ENCODE measurements at places on chromosomes 6 and 20.

- DNase-seq = no peak
Measured at GRCh38 chr6:43213431-43213830, 15.8 kb downstream of the DNPH1 start.

DNA sequence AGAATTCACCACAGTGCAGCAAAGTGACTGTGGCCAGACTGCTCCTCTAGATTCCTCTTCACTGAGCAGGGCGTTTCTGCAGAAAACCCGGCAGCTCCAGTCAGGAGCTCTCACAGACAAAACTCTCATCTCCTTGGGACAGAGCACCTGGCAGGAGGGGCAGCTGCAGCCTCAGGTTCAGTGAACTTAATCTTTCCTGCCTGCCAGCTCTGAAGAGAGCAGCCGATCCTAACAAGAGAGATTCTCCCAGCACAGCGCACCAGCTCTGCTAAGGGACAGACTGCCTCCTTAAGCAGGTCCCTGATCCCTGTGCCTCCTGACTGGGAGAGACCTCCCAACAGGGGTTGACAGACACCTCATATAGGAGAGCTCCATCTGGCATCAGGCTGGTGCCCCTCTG is 1065.5 kb downstream of the GRIK2 start:
- no peak for DNase-seq

DNA sequence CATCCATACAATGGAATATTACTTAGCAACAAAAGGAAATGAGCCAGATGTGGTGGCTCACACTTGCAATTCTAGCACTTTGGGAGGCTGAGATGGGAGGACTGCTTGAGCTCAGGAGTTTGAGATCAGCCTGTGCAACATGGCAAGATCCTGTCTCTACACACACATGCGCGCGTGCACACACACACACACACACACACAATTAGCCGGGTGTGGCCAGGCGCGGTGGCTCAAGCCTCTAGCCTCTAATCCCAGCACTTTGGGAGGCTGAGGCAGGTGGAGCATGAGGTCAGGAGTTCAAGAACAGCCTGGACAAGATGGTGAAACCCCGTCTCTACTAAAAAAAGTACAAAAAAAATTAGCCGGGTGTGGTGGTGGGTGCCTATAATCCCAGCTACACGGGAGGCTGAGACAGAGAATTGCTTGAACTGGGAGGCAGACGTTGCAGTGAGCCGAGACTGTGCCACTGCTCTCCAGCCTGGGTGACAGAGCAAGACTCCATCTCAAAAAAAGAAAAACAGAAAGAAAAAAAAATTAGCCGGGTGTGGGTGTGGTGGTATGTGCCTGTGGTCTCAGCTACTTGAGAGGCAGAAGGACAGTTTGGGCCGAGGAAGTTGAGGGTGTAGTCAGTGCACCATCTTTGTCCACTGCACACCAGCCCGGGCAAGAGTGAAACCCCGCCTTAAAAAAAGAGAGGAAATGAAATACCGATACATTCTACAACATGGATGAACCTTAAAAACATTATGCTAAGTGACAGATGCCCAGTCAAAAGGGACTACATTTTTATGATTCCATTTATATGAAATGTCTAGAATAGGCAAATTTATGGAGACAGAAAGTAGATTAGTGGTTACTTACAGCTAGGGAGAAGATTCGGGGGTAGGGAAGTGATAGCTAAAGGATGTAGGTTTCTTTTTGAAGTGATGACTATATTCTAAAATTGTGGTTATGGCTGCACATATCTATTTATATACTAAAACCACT is 52.5 kb downstream of the RBL1 start:
- DNase-seq = no peak

GRCh38 chr6:105797286-105797979 is 288.7 kb upstream of the PRDM1 start:
- no peak for DNase-seq

GRCh38 chr6:152696522-152696921 is 1.2 kb upstream of the MYCT1 start:
- no peak for DNase-seq

- no peak for DNase-seq
Measured at GRCh38 chr6:170405311-170405975, 98.9 kb downstream of the FAM120B start.

- no peak for DNase-seq
Measured at GRCh38 chr20:61170496-61171320, 81.4 kb upstream of the CDH4 start.

DNA sequence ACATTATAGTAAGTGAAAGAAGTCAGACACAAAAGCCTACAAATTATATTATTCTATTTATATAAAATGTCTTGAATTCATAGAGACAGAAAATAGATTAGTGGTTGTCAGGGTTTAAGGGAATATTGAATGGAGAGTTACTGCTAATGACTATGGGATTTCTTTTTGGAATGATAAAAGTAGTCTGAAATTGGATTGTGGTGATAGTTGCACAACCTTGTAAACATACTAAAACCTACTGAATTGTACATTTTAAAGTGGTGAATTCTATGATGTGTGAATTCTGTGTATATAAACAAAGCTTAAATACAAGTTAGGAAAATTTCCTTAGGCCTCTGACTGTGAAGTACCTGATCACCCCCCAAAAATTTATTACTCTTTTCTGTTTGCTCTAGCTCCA is 343.1 kb downstream of the TFAP2B start:
- DNase-seq = no peak

GRCh38 chr20:32168184-32168910 is 39.2 kb downstream of the PLAGL2 start:
- DNase-seq = no peak

DNA sequence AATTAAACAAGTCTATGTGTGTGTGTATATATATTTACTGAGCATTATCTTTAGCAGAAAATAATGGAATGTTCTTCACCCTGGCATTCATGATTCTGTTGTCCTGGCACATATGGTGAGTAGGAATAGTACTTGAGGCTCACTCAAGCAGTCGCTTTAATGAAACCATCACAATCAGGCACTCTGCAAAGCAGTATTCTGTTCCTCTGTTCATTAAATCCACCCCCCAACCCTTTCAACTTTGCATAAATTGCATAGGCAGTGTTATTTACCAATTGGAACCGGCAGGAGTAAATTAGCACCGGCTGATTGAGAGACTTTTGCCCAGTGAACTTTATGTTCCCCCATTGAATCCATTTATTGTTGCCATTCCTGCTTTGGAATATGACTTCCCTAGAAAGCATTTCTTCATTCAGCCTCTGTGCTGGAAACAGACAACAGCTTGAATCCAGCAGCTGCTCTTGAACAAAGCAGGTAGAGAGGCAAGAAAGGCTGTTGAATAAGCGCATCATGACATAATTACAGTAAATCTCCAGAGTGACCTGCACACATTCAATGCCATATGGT is 268.0 kb upstream of the RNF217 start:
- no peak for DNase-seq

All from NCI-H510A (cell line).